Left cardiac atrium (tissue), 4 donors: ENCODE measurements at places on chromosomes 16 and 17. TPM values are rescaled to one million over a fixed set of nuclear protein-coding genes. Genes with fewer than 3 reads are reported as not detected.

GRCh38 chr17:29357821-29358232, 32.3 kb upstream of the TAOK1 start:
- DNase-seq = no peak

DNA sequence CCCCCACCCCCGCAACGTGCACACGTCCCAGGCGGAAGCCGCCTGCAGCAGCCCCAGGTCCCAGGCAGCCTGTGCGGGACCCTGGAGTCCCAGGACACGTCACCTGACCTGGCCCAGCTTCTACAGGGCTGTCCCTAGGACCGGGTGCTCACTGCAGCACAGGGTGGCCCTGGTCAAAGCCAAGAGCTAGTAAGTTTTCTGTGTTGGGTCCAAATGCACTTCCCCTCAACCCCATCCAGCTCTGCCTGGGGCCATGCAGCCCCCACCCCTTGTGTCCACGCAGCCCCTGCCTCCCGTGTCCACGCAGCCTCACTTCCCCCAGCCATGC, 22.1 kb upstream of the PVALEF start:
- DNase-seq = no peak

GRCh38 chr17:1002771-1003555, 6.0 kb downstream of the TIMM22 start:
- no peak for DNase-seq

The CTF1 gene
- total RNA-seq = 7.3 TPM

DNA sequence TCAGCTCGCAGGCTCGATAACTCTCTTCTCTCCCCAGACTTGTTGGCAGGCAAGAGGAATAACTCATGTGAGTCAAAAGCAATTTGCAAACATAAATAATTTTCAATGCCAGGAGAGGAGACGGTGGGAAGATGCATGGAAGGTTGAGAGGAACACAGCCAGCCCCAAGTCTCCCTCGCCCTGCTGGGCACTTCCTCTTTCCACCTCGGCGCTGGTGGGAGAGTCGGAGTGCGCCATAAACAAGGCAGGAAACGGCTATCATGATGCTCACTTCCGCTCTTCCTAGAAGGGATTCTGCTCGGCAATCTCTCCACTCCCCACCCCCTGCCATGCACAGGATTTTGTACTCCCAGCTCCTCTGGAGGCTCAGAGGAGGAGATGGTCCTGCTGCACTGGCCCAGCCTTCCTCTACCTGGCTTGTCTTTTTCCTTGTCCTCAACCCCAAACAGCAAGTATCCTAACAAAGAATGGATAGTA, 13.0 kb downstream of the CBX4 start:
- DNase-seq = no peak

DNA sequence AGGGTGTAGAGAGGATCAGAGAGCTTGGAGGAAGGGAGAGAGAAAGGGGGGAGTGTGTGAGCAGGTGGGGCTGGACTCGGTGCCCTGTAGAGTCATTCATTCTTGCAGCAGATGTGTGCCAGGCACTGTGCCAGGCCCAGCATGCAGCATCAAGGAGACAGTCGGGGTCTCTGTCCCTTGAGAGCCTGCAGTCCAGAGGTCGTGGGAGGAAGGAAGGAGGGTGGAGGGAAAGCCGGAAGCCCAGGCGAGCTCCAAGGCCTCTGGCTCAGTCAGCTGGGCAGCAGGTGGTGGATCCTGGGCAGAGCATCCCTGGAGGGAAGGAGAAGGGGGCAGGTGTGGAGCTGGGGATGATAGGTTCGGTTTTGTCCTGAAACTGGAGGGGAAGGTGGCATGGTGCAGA, 27.5 kb downstream of the EPN2 start:
- DNase-seq = no peak

The KRTAP2-3 gene
- not detected for total RNA-seq

The GPS1 gene
- 79.3 TPM for total RNA-seq

DNA sequence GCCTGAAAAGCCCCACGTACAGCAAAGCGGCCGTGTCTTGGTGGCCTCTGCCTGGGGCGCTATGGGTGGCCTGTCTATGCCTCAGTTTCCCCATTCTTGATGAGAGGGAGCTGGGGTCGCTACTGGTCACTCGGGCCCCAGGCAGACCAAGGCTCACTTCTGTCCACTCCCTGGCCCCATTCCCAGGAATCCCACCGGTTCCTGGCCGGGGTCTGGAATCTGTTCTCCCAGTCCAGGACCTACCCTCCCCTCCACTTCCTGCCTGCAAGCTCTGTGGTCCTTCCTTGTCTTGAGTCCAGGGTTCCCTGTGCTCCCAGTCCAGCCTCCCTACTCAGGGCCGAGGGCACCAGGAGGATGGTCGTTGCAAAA, 24.5 kb downstream of the METRNL start:
- DNase-seq = no peak

- DNase-seq = no peak
Observed at GRCh38 chr17:80397686-80398085, 17.3 kb upstream of the ENDOV start.

The SLC9A5 gene
- total RNA-seq = 1.5 TPM

DNA sequence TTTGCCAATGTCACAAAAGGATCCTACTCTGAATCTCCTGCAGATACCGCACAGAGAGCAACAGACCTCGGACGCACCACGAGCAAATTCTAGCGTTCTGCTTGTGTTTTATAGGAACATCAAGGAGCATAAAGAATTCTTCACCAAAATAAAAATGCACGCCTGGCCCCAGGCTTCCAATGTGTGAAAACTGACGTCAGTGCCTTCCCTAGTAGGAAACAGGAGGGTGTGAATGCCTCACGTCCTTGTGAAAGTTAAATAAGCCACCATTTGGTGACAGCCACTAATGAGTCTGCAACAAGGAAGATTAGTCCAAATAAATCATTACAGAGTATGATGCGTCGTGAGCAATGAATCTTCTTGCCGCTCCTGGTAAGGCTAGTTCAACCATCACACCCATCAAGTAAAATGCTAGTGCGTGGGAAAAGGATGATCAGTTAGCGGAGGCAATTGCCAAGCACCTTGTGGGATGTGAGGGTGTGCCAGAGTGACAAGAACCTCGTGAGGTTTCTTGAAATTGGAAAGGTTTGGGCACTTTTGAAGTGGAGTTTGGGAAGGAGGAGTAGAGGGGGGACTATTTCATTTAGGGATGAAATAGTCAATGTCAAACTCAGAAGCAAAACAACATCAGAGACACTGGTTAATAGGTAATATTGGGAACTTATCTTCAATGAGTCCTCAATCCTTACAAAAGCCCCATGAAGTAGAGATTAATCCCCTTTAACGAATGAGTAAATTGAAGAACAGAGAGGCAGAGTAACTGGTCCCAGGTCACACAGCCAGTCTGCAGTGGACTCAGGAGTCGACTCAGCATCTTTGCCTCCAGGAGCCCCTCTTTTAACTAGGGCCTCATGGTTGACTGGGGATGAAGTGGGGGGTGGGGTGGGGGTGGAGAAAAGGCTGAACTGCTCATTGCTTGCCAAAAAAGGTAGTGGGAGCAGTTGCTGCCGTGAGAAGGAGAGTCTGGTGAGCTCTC, 238.8 kb downstream of the SLC39A11 start:
- no peak for DNase-seq

The TPSG1 gene
- total RNA-seq = not detected

DNA sequence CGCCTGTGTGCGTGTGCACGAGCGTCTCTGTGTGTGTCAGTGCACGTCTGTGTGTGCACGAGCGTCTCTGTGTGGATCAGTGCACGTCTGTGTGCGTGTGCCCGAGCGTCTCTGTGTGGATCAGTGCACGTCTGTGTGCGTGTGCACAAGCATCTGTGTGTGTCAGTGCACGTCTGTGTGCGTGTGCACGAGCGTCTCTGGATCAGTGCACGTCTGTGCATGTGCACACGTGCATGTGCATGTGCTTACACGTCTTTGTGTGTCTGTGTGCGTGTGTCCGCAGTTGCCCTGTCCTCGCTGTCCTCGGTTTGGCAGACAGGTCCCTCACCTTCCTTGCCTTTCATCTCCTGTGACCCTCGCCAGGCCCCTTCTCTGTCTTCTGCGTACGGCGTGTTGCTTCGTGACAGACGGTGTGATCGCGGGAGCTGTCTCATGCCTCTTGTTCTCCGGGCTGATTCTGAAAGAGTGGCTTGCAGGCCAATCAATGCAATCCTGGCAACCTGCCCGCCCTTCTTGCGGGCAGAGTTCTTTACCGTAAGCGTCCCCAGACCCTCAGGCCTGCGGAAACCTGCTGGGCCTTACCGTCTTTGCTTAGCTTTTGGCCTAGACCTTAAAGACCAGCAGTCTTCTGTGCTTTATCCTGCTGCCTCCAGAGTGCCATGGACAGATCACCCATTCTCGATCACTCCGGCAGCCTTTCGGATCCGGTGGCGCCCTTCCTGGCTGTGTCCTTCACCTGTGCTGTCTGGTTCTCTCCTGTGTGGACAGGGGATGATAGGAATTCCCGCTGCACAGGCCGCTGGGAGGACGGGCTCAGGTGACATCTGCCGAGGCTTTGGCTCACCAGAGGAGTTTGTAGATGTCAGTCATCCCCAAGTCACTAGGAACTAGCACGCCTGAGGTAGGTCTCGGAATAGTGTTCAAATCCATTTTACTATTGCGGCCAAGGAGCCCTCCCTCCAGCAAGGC, 18.5 kb downstream of the MLYCD start:
- DNase-seq = no peak

The YBX2 gene
- total RNA-seq = 1.9 TPM

DNA sequence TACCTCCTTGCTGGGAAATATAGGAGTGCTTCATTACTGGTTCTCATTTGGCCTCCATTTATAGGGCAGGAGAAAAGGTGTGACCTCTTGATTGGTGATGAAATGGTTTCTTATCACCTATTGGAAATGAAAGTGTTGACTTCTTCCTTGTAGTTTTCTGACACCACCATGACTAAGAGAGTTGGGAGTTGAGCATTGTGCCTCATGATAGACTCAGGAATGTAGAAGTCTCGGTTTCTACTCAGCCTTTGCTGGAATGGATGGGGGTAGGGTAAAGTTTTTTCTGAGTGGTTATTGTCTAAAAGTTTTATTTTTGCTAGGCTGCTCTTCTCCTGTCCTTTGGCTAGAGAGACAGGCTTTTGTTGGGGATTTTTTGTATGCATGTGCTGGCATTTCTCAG, 117.4 kb downstream of the PHKB start:
- no peak for DNase-seq

GRCh38 chr17:142876-143784, 5.8 kb downstream of the SCGB1C2 start:
- DNase-seq = peak; percentile 10

GRCh38 chr17:39667262-39667944, 850 bp upstream of the PNMT start:
- peak; percentile 59 for DNase-seq

- no peak for DNase-seq
Observed at GRCh38 chr16:7442050-7442449, 109.4 kb downstream of the RBFOX1 start.

GRCh38 chr16:53198933-53199332, 144.1 kb downstream of the CHD9 start:
- DNase-seq = no peak

GRCh38 chr17:57406131-57406980, 150.0 kb downstream of the MSI2 start:
- no peak for DNase-seq

DNA sequence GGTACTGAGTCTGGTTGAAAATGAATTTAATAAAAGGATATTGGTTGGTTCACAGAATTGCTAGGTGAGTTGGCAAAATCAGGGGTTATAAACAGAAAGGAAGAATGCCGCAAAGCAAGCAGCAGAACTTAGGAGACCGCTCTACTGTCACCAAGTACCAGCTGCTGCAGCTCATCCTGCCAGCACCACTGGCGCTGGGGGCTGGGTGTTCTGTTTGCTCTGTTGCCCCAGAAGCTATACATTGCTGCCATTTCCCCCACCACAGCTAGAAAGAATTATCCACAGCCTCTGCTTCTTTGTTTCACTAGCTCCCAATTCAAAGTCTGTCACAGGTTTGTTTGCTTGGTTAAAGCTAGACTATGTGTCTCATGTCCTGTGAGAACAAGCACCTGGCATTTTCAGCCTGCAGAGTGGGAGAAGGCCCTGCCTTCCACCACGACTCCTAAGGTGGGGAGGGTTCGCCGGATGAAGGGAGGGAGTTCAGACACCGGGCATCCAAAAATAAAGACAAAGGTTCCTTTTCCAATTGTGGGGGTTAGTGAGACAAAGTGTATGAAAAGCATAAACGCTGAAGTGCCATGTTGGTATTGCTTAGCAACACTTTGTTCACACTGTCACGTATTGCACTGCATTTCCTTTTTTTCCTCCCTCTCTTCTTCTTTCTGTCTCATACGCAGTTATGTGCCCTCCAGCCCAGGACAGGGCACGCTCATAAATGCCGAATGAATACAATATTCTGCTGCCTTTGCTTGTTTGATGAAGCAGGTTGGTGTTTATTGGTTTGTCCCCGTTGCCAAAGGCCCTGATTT, 9.6 kb upstream of the CPD start:
- no peak for DNase-seq

GRCh38 chr16:67843343-67843765, 1.2 kb downstream of the THAP11 start:
- DNase-seq = no peak

The SOST gene
- not detected for total RNA-seq

GRCh38 chr17:35578929-35579432, 610 bp upstream of the PEX12 start:
- no peak for DNase-seq

The APOBR gene
- total RNA-seq = 1.4 TPM
